ENCODE measurements at places on chromosomes 5 and 9.

- no peak for DNase-seq
These were observed 494.6 kb downstream of the GADD45G start for GRCh38 chr9:90099262-90099963.

GRCh38 chr5:131757830-131758519, 38.8 kb downstream of the FNIP1 start:
- DNase-seq = no peak

GRCh38 chr9:80059979-80060378, 488.2 kb downstream of the TLE4 start:
- no peak for DNase-seq

DNA sequence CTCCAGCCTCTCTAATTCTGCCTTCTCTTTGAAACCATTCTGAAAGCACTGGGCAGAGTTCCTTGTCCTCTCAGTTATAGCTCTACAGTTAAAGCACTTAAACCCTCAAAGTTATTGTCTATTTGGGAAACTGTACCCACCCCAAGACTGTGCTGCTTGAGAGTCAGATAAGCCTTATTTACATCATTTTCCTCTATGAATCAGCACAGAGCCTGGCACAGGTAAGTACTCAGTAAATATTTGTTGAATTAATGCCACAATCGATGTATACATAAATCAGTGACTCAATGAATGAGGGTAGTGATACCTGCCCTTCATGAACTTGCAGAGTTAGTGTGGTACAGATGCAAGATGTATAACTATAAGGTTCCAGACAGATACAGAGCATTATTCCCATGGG, 549.4 kb upstream of the KLF4 start:
- DNase-seq = no peak

- DNase-seq = peak; percentile 1
These were observed 730 bp downstream of the WWC1 start for GRCh38 chr5:168291964-168292785.

DNA sequence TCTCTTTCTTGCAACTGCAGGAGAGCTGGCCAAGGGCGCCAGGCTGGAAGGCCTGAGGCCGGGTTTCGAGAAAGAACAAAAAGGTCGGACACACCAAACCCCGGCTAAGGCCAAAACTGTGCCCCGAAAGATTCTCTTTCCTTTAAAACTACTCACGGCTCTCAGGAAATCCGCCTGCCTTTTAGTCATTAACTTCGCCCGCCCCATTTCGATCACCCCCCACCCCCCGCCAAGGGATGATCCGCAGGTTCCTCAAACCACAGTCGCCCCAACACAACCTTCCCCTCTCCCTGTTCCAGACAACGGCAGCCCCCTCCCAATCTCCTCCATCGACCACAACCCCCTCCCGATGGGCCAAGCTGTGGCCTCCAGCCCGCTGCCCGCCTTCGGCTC, 536 bp downstream of the FEM1C start:
- peak; percentile 50 for DNase-seq

DNA sequence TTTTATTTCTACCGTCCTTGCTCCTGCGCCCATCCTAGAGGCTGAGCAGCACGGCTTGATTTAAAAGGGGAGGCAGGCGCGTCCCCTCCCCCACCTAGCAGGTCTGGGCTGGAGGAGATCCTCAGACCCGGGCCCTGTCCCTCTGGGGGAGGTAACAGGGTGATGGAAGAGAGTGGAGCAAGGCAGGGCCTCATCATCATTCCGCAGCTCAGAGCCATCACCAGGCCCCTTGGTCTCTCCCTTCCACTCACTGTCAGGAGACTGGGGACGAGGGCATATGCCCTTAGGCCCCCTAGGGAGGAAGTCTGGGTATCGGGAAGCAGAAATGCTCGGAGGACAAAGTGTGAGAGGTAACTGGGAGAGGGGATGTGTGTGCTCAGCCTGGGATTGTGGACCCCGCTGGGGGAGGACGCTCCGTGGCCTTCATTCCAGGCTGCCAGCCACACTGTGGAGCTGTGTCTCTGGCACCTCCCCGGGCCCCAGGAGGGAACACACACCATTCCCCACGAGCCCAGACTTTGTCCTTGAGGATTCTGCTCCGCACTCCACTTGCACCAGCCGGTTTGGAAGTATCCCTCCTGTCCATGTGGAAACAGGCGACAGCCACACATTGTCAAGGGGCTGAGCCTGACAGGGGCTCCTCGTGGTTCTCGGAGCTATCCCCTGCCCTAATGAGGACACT, 761 bp downstream of the REEP2 start:
- no peak for DNase-seq

GRCh38 chr5:120452471-120452870, 11.6 kb upstream of the PRR16 start:
- DNase-seq = no peak

- no peak for DNase-seq
These were observed 1.0 kb downstream of the ADAMTS13 start for GRCh38 chr9:133423216-133423615.

DNA sequence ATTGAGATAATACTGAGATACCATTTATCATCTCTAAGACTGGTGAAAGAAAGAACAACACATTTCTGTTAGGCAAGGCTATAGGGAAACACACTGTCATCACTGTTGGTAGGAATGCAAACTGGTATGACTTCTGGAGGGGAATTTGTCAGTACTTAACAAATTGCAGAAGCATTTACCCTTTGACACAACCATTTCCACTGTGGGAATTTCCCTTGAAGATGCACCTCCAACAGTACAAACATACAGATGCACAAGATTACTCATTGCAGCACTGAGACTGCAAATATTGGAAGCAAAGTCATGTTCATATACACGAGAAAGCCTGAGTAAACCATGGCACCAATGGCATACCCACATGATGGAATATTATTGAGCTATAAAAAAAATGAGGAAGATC, 17.6 kb downstream of the GM2A start:
- no peak for DNase-seq

DNA sequence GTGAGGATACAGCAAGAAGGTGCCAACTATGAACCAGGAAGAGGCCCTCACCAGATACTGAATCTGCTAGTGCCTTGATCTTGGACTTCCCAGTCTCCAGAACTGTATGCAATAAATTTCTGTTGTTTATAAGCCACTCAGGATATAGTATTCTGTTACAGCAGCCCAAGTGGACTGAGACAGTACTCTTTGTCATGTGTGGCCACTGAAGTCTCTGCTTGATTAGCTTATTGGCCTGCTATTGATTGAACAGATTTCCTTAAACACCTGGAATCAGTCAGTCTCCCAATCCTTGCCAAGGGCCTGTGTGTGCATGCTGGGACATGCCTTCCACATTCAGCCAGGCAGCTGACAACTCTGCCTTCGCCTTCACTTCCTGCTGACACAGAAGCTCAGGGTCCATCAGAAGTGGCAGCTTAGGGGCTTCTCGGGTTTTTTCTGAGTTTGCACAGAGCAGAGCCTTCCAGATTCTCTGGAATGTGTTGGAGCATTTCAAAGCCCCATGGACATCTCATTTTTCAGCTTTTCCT, 13.7 kb upstream of the ROR2 start:
- no peak for DNase-seq

DNA sequence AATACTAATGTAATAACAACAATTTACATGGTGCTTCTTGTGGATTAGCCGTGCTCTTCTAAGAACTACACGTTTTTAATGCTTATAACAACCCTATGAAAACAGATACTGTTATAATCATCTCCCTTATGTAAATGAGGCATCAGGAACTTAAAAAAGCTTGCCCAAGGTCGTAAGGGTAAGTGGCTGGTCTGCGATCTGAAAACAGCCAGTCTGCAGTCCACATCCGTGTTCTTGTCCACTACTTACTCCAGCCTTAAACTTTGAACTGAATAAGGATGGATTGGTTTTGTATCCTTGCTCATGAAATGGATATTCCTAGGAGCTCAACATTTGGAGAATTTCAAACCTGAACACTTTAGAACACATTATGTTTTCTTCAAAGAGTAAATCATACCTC, 26.7 kb downstream of the PAM start:
- no peak for DNase-seq

DNA sequence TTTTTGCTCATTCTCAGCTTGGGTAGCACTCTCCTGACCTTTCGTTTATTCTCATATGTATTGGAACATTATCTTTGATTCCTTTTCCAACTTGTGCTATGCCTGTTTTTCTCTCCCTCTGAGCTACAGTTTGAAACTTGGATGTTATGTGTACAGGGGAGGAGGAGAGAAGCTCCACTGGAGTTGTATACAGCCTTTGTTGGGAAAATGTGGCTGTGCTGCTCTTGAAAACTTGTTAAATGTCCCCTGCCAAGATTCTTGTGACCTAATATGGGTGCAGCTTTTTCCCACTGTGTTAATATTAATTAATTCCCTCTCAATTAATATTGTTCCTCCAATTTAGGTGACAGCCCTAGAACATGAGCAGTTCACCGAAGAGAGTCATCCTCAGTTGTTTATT, 235.4 kb downstream of the AOPEP start:
- no peak for DNase-seq

- DNase-seq = no peak
These were observed 46.6 kb upstream of the GABRP start for GRCh38 chr5:170736966-170737365.

- no peak for DNase-seq
These were observed 1.7 kb downstream of the MYMK start for GRCh38 chr9:133523106-133523505.

DNA sequence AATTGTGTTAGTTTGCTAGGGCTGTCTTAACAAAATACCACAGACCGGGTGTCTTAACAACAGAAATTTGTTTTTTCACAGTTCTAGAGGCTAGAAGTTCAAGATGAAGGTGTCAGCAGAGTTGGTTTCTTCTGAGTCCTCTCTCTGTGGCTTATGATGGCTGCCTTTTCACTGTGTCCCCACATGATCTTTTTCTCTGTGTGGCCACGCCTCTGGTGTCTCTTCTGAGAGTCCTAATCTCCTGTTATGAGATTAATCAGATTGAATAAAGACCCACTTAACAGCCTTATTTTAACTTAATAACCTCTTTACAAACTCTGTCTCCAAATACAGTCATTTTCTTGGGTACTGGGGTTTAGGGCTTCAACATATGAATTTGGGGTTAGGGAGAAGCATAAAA, 561.1 kb downstream of the NR2F1-AS1 start:
- no peak for DNase-seq

Measured in T-helper 9 cell (primary cell).